ENCODE measurements at places on chromosomes 6 and 20. TPM values are rescaled to one million over a fixed set of nuclear protein-coding genes. Genes with fewer than 3 reads are reported as not detected.

The CST4 gene
- total RNA-seq = not detected

- peak; percentile 98 for DNase-seq
Measured at GRCh38 chr6:43120944-43121913, 45.1 kb downstream of the PTK7 start.

DNA sequence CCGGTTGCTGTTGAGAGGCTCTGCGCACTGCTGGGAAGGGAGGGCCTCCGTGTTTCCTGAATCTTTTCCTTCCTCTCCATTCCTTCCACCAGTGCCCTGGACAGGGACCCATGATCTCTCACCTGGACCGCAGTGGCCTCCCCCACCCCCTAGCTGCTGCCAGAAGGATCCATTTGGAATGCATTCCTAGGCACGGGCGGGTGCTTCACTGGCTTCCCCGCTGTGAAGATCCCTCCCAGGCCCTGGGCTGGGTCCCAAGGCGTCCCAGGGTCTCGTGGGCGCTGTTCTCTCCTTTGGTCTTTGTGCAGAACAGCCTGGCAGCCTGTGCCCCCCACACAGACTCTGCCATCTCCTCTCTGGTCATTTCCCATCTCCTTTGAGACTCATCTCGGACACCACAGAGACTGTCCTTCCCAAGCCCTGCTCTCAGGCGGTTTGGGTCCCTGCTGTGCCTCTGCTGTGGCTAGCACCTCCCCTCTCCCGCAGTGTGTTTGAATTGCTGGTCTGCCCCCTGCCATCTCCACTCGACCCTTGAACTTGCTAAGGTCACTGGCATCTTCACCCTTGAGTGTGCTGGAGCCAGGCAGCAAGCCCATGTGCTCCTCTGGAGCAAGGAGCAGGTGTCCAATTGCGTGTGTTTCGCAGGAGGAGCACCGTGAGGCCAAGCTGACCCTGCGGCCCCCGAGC is 59.0 kb downstream of the TCP11 start:
- DNase-seq = no peak

GRCh38 chr6:5766260-5766659 is 240.5 kb downstream of the NRN1 start:
- DNase-seq = no peak
